Activated CD4-positive, alpha-beta T cell treated with anti-CD3 and anti-CD28 coated beads, Interleukin-2, amount 10 ng/mL, durations not matched to agents 7 days and 5 days (primary cell): ENCODE measurements at places on chromosomes 12 and 14.

DNA sequence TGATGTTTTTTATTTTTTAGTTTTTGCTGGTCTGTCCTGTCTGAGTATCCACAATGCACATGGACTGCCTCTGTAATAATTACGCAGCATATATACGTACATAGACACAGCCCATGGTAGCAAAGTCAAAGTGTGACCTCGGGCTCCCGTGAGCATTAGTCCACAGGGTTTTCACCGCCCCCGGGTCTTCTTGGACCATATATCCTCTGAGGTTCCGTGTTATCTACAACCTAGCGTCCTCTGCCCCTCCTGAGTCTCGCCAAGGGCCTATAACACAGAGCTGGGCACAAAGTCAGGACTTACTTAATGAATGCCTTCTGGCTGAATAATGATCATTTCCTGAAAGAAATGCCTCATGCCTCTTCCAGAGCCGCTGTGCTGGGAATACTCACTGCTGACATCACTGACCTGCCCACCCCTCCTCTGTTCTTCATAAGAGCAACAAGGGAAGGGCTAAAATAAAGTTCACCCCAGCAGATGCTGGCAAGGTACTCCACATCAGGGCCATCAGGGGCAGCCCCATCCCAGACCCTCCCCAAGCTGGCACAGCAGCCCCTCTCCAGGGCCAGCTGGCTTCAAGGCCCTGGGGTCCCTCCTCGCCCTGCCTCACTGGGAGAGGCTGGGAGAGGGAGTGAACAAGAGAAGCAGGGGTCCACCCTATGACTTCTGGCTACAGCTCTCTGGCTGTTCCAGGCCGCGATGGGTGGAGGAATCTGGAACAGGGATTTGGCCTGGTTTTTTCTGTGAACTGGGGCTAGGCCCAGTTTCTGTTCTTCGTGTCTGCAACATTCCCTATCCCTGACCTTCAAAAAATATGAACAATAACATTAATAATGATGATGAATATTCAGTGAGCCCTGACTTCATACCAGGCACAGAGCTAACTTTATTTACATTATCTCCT, 7.9 kb downstream of the HDAC7 start:
- DNase-seq, result no peak

- DNase-seq, result no peak
Measured at GRCh38 chr12:47207829-47208248, 128.1 kb upstream of the AMIGO2 start.

GRCh38 chr14:92572050-92572449, 58.5 kb downstream of the RIN3 start:
- DNase-seq, result no peak

- DNase-seq, result no peak
Measured at GRCh38 chr12:81125691-81126090, 47.8 kb downstream of the ACSS3 start.

- DNase-seq, result no peak
Measured at GRCh38 chr12:27779416-27779919, 565 bp upstream of the KLHL42 start.
